GM18507 (cell line): ENCODE measurements at places on chromosomes 5 and 9.

- no peak for DNase-seq
Measured at GRCh38 chr5:195401-196160, 4.3 kb downstream of the LRRC14B start.

GRCh38 chr5:124708086-124708485 lies 38.4 kb downstream of the ZNF608 start:
- DNase-seq: no peak

DNA sequence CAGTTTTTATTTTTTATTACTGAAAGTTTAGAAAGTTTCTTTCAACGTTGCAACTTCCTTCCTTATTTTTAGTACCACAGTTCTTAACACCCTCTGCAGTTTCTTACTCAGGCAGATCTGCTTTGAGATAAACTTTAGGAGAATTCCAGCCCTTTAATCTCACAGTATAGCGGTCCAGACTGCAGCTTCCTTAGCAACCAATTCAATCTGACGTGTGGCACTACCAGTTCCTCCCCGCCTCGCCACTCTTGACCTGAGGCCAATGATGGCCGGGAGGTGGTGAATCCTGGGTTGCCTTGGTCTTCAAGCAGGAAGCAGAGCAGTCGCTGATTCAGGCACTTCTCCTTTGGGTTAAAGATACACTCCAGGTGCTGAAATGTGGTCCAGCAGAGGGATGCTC lies 334.3 kb upstream of the TRPC7 start:
- no peak for DNase-seq

GRCh38 chr5:178213003-178213461 lies 8.7 kb downstream of the HNRNPAB start:
- DNase-seq: no peak
